ENCODE measurements at places on chromosomes 12 and 14.

- DNase-seq: no peak
Measured at GRCh38 chr12:122467983-122468382, 32.7 kb downstream of the ZCCHC8 start.

DNA sequence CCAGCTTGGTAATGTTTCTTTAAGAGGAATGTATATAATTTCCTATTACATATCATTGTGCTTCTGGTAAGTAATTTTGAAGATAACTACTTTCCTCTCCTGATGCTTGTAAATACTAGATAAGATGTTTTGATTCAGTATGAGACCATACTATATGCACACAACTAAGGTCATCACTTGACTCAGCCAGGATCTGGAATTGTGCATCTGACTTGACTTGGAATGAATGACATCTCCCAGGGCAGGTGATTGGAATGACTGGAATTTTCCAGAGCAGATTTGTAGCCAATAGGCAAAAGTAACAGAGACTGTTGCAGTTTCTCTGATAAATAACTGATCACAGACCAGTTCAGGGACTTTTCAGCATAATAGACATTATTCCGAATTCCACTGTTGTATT is 11.1 kb downstream of the BEST3 start:
- DNase-seq: no peak

GRCh38 chr12:116880817-116881324 is 370 bp downstream of the HRK start:
- DNase-seq: no peak

DNA sequence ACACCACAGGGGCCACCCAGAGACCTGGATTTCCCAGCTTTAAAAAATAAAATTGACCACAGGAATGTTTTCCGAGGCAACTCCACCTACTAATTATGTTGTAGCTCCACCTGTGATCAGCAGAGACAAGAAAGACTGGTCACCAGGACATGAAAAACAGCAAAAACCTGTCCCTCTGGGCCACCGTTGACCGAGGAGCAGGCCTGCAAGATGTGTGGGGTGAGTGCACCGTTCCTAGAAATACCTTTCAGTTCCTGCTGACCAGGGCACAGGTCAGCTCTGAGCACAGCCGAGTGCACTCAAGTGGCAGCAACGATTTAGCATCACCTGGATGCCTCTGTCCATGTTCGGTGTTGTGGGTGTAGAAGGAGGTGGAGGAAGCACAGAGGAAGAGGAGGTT is 16.9 kb downstream of the FZD10 start:
- no peak for DNase-seq

DNA sequence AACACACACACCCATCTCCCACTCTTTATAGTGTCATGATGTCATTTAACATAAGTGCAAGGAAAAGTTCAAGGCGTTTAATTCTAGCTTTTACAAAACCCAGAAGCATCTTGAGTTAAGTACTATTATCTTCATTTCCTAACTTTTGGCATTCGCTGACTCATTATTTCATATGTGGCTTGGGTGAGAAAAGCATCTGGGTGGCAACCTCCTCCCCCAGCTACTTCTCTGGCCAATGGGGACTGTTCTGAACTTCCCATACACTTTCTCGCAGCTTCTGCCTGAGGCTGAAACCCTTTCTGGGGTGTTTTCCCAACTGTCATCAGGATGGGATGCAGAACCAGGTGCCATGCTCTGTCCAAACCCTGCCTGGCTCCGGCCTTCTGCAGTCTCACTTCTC is 2.8 kb upstream of the MARK3 start:
- DNase-seq: no peak

DNA sequence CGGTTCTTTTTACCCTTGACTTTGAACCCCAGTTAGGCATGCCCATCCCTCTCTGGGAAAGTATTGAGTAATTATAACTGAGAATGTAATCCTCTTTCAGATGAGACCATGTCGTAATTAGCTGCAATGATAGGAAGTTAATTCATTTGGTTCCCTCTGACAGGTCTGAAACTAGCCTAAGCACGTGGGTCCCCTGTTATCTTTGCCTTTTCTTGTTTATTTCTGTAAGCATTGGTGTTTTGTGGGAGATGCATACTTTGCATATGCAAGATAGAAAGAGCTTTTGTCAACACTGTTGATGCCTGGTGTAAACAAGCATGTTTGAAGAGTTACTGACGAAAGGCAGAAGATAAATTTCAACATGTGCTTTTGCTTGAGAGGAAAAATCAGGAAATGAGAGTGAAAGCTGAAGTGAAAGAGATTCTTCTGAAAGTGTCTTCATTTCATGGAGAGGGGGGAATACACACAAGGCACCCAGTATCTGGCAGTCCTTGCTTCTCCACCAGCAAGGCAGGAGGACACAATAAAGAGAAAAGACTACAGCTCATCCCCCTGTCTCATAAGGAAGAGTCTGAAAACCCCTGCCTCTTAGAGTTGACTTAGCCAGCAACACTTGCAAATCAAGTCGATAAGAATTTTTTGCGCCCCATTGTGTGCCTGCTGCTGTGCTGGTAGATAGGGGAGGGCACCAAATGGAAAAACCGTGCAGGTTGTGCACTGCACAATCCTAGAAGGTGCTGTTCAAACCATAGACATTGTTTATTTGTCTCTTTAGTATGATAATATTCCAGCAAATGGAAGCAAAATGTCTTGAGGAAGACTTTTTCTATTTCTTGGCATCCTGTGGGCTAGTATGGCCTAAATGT is 77.8 kb downstream of the SLC24A4 start:
- DNase-seq: no peak

DNA sequence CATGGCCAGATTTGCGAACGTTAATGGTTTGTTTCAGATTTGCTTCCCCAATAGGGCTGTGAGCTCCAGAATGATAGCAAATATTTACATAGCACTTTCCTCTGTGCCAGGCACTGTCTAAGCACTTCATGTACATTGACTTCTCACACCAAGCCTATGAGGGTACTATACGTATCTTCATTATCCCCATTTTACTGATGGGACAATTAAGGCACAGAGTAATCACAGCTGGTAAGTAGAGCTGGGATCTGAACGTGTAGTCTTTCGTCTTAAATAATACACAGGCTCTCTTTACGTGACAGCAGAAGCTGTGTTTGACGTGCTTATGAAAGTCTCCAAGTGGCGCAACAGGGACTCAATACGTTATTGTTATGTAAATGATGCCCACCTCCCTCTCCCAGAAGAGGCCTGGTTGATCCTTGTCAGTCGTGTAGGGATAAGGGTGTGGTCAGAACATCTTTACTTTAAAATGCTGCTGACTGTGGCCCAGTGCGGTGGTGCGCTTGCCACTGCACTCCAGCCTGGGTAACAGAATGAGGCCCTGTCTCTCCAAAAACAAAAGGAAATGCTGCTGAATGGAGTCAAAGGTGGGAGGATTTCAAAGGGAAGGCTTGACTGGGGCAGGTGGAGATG is 66.3 kb upstream of the TCL1B start:
- no peak for DNase-seq

DNA sequence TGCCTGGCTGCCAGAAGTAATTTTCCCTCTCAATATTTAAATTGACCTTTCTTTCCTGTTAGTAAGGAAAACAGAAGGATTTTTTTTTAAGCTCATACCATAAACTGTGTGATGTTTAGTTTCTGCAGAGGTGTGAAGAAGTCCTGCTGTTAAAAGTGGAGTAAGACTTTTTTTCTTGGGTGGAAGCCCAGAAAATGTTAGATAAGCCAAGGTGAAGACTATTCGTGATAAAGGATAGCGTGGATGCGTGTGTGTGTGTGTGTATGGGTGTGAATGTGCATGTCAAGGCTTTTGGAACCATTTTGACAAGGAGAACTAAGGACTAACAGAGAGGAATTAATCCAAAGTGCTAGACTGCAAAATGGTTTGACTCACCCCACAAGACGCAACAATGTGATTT is 152.9 kb upstream of the SEL1L start:
- DNase-seq: no peak

DNA sequence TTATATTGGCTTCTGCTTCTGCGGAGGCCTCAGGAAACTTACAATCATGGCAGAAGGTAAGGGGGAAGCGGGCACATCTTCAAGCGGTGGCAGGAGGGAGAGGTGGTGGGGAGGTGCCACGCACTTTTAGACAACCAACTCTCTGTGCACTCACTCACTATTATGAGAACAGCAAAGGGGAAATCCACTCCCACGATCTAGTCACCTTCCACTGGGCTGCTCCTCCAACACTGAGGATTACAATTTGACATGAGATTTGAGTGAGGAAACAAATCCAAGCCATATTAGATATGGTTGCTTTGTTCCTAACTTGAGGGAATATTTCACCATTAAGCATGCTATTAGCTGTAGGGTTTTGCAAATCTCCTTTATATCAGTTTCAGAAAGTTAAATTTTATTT is 80.3 kb downstream of the UNC79 start:
- DNase-seq: no peak

DNA sequence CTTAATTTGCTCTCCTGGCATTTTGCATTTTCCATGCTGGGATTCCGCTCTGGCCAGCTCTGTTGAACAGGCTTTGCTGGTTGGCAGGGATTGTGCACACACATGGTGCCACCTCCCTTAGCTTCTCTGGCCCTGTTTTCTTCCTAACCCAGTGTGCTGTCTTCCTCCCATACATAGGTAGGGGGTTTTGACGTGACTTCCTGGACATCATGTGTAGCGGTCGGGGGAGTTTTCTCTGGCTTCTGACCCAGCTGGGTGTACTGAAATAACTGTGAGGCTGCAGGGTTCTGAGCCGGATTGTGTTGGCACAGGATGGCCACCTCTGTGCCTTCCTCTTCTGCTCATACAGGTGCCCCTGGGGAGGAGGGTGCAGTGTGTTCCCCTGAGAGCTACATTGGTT is 25.7 kb downstream of the C14orf132 start:
- no peak for DNase-seq

DNA sequence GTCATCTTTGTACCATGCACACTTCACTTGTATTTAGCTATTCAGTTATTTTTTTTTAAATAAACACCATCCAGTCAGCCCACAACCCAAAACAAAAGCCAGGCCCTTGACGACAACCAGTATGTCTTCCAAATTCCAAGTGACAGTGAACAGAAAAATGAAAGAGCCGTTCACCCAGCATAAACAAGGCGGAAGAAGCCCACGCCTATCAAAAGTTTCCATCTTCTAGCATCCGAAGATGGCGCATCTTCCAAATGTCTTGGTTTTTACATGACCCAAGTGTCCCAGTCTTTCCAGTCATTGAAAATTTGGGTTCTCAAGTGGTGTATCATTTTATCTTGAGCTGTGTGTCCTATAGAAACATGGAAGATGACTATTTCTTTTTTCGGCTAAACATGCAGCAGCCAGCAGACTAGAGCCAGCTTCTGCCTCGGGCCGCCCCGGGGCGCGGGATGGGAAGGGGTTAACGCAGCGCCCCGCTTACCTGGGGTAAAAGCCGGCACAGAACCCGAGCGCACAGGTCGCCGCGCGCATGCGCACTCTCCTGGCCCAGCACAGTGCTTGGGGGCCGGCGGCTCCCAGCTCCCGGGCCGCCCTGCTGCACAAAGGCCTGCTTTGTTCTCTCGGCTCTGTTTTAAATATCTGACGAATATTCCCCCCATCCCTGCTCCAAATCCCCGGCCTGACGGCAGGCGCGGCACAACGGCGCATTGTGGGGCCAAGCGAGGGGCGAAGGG is 164.8 kb downstream of the ZFP36L1 start:
- peak; percentile 63 for DNase-seq

- DNase-seq: no peak
Measured at GRCh38 chr12:69866698-69867097, 41.7 kb downstream of the MYRFL start.
